ENCODE measurements at places on chromosomes 7 and 10.

DNA sequence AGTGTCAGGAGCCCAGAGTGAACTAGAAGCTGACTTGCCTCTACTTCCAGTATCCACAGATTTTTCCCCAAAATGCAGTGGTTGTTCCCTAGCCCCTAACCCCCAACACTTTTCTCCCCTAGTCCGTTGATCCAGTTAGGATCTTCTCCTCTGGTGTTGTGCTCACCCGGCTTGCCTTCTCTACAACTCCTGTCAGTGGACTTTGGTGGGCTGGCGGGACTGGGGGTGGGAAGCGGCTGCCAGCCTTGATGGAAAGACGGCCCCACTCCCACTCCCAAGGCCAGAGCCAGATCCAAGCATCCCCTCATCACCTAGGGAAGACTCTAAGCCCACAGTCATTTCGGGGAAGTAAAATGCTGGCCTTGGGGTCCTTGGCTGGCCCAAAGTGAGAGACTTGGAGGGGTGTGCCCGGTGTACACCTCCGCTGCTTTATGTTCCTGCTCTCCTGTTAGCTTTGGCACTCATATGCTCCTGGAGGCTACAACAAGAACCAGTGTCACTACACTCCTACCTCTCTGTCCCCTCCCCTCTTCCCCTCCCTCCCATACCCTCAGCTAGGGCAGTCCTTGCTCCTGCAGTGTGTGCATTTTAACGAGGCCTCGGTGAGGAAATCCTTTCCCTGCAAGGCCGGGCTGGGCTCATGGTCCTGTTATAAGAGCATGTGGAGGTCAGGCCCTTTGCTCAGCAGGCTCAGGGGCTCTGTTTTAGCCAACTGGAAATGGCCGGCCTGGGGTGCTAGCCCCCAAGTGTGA is 930 bp upstream of the HOXA10 start:
- DNase-seq, result no peak

- peak; percentile 5 for DNase-seq
Measured at GRCh38 chr7:65951837-65952578, 30.0 kb downstream of the GUSB start.

GRCh38 chr7:90413185-90413528 is 9.9 kb downstream of the CLDN12 start:
- no peak for DNase-seq

- DNase-seq, result no peak
Measured at GRCh38 chr7:372932-373791, 83.2 kb downstream of the FOXL3 start.

GRCh38 chr7:123789817-123790216 is 41.0 kb upstream of the WASL start:
- no peak for DNase-seq

DNA sequence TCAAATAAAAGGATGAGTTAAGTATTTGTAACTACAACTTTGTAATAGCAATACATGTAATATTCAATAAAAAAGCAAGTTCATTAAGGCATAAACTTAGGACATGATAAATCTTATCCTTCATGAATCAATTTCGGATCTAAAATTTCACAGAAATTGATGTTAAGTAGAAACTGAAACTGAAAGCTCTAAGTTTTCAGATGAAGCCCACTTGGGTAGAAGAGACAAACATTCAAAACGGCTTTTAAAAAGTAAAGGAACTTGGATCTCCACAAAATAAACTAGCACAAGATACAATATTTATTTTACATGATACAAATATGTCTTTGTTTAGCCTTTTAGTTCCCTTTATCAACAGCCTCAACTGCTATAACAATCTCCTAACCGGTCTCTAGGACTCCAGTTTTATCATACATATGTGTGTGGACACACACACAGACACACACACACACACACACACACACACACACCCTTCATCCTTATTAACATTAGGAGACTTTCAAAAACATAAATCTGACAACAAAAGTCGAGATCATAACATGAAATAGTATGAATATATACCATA is 83.7 kb downstream of the USP6NL start:
- DNase-seq, result no peak

DNA sequence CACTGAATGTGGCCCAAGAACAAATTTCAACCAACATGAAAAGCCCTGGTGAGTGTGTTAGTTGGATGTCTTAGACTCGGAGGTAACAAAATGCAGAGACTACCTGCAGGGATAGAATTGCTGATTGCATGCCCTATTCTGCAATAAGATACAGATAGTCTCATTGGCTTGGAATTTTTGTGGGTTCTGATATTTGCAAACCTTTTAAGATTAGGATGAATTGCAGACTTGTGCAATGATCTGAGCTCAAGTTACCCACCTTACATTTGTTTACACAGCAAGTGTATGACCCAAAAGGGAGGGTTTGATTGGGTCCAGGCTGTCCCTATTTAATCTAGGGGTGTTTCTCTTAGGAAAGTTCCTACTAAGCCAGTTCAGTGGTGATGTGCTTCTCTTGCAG is 45.4 kb downstream of the GPR37 start:
- no peak for DNase-seq

DNA sequence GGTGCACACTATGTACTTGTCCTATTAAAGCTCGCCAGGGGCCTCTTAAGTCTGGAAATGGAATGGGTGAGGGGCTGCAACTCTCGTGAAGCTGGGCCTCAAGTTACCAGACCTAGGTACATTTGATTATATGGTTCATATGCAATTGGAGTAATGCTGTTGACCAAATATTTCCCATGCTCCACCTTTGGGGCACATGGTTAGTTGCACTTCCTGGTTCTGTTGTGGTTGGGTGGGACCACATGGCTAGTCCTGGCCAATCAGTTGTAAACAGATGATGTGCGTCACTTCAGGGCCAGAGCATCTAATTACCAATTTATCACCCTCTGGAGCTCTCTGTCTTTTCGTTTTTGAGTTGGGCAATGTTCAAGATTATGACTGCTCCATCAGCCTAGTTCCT is 39.5 kb upstream of the OPN4 start:
- no peak for DNase-seq

- DNase-seq, result no peak
Measured at GRCh38 chr7:294440-295154, 4.6 kb downstream of the FOXL3 start.

- no peak for DNase-seq
Measured at GRCh38 chr10:29446327-29446726, 157.5 kb downstream of the LYZL1 start.

GRCh38 chr10:128859738-128860386 is 607.2 kb upstream of the MGMT start:
- peak; percentile 54 for DNase-seq

DNA sequence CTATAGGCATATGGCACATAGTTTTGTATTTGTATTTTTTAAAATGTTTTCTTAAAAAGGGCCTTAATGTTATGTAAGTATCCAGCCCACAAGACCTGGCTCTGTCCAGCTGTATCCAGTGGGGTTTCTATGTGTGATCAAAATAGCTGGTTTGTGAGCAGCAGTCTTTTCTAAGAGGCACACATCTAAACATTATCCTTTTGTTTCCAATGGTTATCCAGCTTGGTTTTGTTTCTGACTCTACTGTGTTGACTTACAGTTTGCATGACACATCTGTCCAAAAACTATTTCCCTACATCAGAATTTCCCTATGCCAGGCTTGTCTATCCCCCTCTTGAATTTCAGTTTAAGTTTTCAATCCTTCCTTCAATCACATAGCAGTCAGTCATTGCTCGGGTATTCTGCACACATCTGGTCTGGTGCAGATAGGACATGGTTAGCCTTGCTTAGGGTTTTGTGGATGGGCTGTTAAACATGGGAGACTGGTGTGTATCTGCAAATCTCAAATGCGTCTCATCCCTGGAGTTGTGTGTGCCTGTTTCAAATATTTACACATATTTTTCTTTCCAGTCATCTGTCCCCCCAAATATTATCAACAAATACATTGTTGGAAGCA is 104.2 kb downstream of the SAMD9 start:
- DNase-seq, result peak; percentile 6

- no peak for DNase-seq
Measured at GRCh38 chr10:130395248-130395936, 259.2 kb downstream of the GLRX3 start.

DNA sequence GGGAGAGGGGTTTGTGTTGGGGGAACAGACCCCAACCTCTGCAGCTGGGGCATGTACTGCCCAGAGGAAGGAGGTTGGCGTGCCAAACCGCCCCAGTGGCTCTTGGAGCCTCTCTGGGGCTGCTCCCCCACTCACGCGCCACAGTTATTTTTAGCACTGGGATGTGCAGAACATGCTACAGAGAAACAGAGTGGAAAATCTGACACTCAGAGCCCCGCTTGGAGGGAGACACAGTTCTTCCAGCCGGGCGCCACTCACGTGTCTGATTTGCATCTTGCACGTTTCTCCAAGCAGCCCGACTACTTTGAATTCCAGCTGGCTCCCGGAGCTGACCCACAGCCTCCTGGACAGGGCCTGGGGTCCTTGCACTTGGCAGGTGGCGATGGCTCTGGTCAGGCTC is 182.0 kb downstream of the RPS24 start:
- DNase-seq, result no peak

GRCh38 chr7:25238066-25238725 is 9.9 kb upstream of the NPVF start:
- DNase-seq, result no peak
